ENCODE measurements at places on chromosomes 4 and X.

GRCh38 chrX:135185795-135186443 is 14.7 kb upstream of the CT55 start:
- peak; percentile 12 for DNase-seq

DNA sequence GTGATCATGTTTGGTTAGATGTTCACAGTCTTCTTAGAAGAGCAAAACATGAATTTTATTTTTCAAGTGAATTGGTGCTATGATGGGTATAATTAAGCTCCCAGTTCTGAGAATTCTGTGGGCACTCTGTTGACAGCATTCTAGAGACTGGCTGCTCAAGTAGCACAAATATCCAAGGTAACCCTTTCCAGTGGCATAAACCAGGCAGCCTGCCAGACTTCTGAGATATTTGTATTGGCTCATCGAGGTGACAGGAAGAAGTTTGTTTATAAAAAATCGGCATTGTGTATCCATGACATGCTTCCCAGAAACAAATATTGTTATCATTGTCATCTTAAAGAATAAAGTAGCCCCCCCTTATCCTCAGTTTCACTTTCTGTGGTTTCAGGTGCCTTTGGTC is 28.3 kb downstream of the LANCL3 start:
- DNase-seq, result no peak

DNA sequence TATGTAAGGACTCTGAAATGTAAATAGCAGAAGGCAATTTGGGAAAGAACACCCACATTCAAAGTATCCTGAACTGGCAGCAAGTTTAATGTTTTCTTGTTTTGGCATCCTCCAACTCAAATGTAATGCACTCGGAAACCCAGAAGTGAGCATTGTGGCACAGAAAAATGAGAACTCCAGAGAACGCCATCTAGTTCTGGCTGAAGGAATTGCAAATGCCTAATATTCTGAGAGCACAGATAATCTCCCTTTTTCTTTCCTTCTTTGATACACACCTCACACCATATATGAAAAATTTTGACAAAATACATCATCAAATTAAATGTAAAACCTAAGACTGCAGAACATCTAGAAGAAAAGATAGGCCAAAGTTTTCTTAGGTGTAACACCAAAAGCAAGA is 52.1 kb downstream of the PWWP3B start:
- no peak for DNase-seq

- DNase-seq, result no peak
Measured at GRCh38 chr4:29113960-29114359, 1606.2 kb upstream of the PCDH7 start.

DNA sequence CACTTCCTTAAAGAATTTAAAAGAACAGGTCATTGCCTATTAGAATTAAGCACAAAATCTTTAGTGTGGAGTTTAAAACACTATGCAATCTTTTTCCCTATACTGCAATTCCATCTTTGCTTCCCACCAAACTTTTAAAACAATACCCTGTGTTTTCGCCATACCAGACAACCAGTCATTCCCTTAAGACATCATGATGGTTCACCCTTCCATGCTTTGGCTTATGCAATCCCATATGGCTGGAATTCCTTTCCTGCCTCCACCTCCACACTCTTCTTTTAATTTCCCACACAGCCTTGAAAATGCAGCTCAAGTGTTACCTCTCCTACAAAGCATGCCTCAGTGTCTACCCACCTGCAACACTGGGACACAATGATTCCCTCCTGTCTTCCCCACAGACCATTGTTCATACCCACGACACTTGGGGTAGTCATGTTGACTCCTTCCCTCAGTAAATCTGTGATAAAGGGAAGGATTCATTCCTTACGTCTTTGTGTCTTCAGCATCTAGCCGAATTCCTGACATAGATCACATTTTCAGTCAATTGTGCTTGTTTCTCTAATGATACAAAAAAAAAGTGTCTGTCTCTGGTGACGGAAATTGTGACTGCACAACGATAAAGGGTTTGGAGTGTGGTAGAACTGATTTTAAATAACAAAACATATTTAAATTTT is 166.3 kb downstream of the FNIP2 start:
- no peak for DNase-seq

DNA sequence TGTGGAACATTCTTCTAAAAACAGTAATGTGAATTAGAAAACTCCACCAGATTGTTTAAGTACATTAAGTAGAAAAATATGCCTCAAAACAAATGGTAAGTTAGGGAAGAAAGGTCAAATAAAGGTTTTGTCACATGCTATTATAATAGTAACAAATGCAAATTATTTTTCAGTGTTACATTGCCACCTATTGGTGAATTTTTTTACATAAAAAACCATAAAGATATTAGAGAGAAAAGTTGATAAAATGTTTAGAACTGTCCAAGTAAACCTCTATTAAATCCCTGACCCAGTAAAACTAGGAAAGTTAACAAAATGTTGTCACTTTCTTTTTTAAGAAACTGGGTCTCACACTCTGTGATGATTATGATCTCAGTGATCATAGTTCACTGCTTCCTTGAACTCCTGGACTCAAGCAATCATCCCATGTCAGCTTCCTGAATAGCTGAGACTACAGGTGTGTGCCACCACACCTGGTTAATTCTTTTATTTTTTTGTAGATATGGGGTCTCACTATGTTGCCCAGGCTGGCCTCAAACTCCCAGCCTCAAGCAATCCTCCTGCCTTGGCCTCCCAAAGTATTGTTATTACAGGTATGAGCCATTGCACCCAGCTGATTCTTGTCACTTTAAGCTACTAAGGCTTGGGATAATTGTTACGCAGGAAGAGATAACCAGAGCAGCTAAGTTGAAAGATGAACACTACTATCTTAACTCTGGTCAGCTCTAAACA is 157.6 kb downstream of the ATRX start:
- no peak for DNase-seq

DNA sequence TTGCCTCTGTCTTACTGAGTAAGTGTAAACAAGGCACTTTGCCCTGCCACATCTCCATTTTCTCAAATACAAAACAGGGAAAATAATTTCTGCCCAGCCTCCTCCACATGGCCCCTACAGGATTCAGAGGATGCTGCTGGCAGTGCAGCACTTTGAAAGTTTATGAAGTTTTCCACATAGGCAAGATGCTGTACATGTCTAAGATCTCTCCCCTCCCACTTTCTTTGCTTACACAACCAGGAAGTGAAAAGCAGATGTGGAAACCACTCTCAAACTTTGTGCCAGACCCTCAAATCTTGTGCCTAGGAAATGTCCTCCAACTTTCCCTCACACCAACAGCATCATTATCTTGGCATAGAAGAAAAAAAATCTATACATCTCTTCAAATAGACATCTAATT is 257.0 kb upstream of the LDB2 start:
- no peak for DNase-seq

GRCh38 chr4:2352729-2353221 is 65.7 kb downstream of the ZFYVE28 start:
- DNase-seq, result no peak

DNA sequence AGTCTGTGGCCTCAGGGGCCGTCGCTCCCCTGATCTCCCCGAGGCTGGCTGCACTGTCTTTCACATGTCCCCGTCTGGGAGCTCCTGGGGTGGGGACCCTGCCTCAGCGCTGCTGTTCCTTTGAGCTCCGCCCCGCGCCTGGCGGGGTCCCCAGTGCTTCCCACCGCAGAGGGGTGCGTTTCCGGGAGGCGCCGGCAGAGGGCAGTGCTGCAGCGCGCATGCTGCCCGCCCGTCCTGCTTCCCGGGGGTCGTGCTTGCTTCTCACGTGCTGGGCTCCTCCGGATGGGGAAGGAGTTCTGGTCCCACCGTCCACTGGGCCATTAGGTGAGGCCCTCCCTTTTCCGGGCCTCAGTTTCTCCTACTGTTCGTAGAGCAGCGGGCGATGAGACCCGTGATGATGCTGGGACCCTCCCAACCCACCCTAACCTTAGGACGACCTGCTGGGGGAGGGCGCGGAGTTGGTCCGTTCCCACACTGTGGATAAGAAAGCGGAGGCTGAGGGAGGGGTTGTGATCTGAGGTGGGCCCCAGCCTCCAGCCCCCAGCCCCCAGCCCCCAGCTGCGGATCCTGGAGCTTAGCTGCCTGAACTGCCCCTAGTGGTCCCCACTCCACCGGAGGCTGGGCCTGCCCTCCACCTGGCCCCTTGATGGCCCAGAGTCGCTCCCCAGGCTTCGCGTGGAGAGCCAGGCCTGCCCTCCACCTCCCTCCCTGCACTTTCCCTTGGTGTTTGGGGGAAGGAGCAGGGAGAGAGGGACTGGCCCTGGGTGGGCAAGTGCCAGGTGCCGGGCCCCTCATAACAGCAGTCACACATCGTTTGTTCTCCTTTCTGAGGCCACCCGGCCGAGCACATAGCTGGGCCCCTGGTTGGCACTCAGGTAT is 15.3 kb downstream of the CPZ start:
- peak; percentile 69 for DNase-seq

- no peak for DNase-seq
Measured at GRCh38 chr4:163196926-163197480, 30.3 kb upstream of the NAF1 start.

DNA sequence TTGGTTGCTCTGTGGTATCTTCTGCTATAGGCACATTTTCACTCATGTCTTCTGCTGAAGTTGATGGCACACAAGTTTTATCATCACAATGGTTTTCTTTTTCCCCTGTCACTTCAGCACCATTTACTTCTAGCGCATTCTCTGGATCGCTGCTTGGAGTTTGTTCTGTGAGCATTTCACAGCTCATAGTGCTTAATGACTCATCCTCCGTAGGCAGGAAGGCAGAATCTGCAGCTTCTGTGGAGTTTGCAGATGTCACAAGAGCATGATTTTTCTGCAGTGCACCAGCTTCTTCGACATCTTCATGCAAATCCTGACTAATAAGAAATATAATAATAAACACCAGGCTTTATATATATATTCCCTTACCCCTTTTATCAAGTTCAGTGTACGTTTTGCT is 83.6 kb downstream of the CHM start:
- DNase-seq, result no peak

DNA sequence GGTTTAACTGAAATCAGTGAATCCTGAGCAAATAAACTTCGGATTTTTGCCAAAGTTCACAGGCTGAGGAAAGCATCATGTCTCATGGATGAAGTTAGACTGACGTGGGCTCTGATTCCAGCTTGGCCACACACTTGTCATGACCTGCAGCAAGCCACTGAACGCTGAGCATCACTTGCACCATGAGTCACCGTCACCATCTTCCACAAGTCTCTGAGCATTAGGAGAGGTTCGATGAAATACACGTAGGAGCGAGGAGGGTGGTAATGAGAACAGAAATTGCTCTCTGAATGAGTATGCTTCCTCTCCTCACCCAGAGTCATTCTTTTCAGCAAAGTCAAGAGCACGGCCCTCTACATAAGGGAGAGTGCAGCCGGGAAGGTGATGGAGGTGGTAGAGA is 3.8 kb upstream of the TRIML2 start:
- no peak for DNase-seq

- no peak for DNase-seq
Measured at GRCh38 chrX:136170139-136170800, 22.9 kb downstream of the FHL1 start.

GRCh38 chrX:78619834-78620233 is 39.3 kb downstream of the RTL3 start:
- no peak for DNase-seq

GRCh38 chr4:54446581-54446980 is 211.2 kb upstream of the KIT start:
- DNase-seq, result no peak

- DNase-seq, result no peak
Measured at GRCh38 chrX:136759968-136760367, 20.8 kb downstream of the ARHGEF6 start.

GRCh38 chrX:10787264-10787663 is 166.9 kb upstream of the MID1 start:
- DNase-seq, result no peak

GRCh38 chr4:82044141-82044993 is 329.4 kb downstream of the HNRNPD start:
- peak; percentile 33 for DNase-seq

DNA sequence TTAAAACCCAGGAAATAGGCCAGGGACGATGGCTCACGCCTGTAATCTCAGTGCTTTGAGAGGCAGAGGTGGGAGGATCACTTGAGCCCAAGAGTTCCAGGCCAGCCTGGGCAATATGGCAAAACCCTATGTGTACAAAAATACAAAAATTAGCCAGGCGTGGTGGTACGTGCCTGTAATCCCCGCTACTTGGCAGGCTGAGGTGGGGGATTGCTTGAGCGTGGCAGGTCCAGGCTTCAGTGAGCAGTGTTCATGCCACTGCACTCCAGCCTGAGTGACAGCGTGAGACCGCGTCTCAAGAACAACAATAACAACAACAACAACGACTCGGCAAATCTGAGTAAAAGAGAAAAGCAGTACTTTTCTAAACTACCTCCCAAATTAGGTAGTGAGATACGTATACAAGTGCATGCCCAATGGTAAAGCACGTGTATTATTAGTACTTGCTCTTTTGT is 13.0 kb upstream of the NDUFC1 start:
- no peak for DNase-seq

- no peak for DNase-seq
Measured at GRCh38 chrX:100695991-100696390, 35.9 kb downstream of the SYTL4 start.

- DNase-seq, result no peak
Measured at GRCh38 chr4:76012388-76012801, 5.1 kb upstream of the CXCL9 start.

- no peak for DNase-seq
Measured at GRCh38 chr4:185656467-185656931, 121.2 kb upstream of the PDLIM3 start.

GRCh38 chr4:67126570-67126969 is 418.7 kb downstream of the CENPC start:
- DNase-seq, result no peak

DNA sequence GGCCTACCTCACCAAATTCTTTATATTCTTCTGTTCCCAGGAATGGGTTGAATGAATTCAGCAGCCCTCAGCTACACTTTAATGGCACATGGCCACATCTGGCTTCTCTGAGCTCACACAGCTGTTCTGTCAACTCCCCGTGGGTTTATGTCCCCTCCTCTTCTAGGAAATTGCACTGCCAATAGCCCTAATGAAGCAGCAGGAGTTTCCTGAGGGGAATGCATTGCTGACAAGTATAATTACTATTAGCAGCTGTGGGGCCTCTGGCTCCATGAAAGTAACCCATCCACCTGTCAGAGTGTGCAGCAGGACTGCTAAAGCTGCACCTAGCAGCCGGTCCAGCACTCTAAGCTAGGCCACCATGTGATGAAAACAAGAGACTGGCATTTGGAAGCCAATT is 50.3 kb downstream of the FTHL17 start:
- DNase-seq, result no peak

DNA sequence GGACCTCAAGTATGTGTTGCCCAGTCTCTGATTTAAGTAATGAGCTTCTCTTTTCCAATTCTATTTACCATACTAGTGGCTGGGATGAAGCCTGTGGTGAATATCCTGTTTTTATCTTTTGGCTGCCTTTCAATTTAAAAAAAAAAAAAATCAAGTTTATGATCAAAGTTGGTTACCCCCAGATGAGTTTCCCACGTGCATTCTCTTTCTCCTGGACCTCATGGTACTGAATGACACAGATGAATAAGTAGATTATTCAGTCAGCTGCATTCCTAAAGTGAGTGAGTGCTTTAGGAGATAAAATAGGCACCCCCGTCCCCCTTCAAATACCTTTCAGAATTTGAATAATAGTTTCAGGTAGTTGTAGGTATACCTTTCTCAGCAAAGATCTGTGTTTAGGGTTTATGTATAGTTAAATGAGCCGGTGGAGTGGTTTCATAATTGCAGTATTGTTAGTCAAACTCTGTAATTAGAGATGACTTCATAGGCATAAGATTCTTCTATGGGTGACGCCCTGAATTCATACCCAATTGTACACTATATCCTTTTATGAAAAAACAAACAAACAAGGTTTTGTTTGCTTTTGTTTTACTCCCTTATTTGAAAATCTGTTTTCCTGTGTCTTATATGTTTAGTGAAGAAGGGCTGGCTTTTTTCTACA is 41.9 kb downstream of the PLS3 start:
- DNase-seq, result no peak

- no peak for DNase-seq
Measured at GRCh38 chr4:95250544-95251137, 298.1 kb downstream of the UNC5C start.
